ENCODE measurements at places on chromosomes 3 and 15.

DNA sequence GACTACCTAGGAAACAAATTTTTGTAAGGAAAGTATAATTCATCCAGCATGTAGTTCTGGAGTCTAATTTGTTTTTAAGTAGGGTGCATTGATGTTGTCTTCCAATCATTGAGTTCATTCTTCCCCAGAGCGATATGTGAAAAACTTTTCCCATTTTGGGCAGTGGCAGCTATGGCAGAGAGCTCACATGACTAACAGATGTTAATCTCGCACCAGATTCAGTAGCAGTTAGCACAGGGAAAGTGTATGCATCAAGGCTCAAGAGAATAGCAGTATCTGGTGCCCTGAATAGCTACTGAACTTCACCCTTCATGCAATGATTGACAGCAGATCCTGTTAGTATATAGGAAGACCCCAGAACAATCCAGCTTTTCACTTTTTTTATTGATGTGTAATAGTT lies 46.3 kb upstream of the TCAIM start:
- no peak for DNase-seq

- DNase-seq = no peak
Measured at GRCh38 chr3:69413551-69414207, 27.8 kb upstream of the FRMD4B start.

GRCh38 chr3:197561926-197562325 lies 6.2 kb upstream of the BDH1 start:
- DNase-seq = no peak

- DNase-seq = no peak
Measured at GRCh38 chr3:99562138-99562537, 76.3 kb upstream of the COL8A1 start.

- DNase-seq = no peak
Measured at GRCh38 chr3:103077910-103078309, 643.1 kb downstream of the ZPLD1 start.

GRCh38 chr3:55426486-55426885 lies 60.6 kb downstream of the WNT5A start:
- DNase-seq = no peak

GRCh38 chr15:67077641-67078215 lies 12.3 kb downstream of the SMAD3 start:
- no peak for DNase-seq

DNA sequence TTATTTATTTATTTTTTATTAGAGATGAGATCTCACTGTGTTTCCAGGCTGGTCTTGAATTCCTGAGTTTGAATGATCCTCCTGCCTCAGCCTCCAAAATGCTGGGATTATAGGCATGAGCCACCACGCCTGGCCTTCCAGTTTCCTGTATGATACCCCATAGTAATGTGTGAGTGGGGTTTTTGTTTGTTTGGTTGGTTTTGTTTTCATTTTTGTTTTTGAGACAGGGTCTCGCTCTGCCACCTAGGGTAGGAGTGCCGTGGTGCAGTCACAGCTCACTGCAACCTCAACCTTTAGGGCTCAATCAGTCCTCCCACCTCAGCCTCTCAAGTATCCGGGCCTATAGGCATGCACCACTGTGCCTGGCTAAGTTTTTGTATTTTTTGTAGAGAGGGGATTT lies 30.9 kb downstream of the GOLM2 start:
- no peak for DNase-seq

DNA sequence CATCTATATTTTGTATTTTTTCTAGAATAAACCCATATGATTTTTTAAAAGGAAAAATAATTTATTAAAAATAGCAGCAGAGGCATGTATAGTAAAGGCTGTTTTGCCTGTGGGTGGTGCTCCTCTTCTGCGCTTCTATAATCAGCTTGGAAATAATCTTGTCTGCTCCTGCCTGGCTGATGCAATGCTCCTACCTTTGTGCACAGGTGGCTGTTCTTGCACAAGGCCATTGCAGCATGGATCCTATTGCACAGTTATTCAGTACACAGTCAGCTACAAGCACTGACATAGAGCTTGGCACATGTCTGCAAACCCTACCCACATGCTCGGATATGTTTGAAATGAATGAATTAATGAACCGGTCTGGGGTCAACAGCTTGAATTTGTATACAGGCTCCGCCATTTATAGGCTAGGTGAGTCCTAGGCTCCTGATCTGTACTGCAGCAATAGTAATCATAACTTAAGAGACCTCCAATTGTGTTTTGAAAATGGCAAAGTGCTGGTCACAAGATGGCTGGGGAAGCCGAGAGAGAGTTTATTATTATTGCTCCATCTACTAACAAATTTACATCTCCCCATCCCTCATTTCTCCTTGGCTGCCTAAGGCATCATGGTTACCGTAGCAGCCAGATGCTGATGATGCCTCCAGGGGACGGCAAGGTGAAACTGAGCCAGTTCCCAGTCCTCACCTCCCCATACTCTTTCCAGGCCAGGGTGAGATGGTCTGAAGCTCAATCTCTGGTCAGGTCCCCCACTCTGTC lies 532 bp upstream of the RTP1 start:
- no peak for DNase-seq

- no peak for DNase-seq
Measured at GRCh38 chr15:100726070-100726420, 123.7 kb downstream of the ASB7 start.

DNA sequence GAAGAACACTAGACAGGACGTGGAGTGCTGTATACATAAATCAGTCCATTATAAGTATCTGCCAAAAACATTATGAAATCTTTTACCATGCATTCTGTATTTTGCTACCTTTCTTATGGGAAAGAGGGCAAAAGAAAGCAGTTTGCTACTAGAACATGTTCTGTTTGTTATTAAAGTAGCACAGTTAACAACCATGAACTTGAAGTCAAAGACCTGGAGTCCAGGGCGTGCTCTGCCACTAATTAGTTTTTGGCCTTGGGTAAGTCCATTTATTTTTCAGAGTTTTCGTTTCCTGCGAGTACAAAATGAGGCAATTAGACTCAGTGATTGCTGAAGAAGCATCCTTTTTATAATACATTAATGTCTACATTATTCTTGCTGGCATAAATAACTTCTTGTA lies 143.3 kb upstream of the AGTR1 start:
- DNase-seq = no peak

DNA sequence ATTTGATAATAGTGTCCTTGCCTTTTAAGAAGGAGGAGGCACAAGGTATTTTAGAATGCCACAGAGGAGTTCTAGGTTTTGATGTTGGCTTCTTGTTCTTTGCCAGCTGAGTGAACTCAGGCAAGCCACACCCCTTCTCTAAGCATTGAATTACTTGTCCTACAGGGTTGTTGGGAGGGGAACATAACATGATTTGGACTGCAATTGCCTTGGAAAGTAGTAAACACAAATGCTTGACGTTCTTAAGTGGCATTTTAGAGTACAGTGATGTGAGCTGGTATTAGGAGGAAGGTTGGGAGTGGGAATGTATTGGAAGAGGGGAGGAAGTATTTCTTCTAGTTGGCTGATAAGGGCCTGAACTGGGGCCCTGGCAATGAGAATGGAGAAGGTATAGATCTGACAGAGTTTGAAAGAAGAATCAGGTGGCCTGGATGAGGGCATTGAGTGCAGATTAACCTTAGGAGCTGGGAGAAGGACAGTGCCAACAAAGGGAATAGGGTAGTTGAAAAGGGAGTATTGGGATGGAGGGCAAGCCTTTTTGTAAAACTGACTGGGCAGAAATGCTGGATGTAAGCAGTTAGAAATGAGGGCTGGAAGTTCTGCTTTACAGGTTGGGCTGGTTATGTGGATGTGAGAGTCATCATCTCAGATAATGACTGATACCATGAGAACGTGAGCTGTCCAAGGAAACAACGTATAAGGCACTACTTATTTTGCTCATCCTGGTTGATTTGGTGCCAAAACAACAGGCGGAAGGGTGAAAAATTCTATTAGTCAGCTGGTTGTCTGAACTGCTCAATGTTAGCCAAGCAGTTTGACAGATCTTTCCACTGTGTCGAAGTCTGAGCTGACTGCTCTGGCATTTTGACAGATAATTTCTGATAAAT lies 16.7 kb downstream of the KAT2B start:
- no peak for DNase-seq

GRCh38 chr15:43771816-43772215 lies 5.0 kb downstream of the ELL3 start:
- no peak for DNase-seq

DNA sequence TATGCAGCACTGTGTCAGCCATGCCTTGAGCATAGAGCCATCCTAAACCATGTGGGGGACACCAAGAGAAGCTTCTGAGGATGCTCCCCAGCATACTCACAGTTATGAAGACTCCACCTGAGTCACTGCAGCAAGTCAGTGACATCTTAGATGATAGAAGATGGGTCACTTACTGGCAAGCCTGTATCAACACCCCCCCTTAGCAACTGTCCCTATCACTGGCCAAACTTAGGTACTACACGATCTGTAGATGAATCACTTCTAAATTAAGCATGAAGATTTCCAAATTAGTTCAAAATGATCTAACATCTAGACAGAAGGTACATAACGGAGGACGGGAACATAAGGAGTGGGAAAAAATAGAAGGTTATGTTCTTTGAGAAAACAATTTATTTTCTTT lies 13.2 kb upstream of the LMCD1 start:
- DNase-seq = no peak

- DNase-seq = no peak
Measured at GRCh38 chr15:77144026-77144425, 73.1 kb upstream of the TSPAN3 start.

DNA sequence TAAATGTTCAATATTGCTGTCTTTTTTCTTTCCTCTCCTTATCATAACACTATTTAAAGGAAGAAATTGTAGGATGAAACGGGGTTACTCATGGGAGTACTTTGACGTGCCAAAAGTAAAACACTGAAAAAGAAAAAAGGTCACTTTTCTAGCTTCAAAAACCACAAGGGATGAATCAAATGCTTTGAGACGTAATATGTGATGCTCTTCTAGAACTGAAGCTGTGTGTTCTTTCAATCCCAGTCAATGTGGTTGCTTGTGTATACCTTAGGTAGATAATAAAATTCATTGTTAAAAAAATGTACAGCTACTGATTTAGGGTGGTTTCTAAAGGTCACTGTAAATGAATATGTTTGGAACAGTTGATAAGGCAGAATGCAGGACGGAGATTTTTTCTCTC lies 538.8 kb upstream of the ZNF717 start:
- DNase-seq = no peak

DNA sequence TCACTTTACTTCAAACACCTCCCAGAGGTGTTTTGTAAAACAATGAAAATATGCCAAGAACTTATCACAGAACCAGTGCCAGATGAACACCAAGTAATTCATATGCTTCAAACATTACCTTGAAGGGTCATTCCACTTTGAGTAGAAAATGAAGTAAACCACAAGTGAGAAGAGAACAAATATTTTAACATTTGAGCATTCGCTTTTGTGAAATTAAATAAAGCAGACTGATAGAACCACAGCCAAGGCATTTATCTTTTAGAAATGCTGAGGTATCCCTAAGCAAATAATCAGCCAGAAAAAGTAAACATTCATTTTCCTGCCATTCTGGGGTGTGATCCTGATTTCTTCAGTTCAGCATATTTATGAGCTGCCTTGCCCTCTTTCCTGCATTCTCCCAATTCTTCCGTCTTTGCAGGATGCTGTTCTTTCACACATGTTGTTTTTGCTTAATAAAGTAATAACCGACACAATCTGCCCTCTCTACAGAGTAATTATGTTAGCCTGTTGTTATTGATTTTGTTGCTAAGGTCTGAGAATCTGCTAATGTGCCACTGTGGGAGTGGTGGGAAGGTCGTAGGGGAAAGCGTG lies 235.6 kb upstream of the TGFBR2 start:
- no peak for DNase-seq

GRCh38 chr15:75468913-75469598 lies 17.6 kb upstream of the SIN3A start:
- no peak for DNase-seq

DNA sequence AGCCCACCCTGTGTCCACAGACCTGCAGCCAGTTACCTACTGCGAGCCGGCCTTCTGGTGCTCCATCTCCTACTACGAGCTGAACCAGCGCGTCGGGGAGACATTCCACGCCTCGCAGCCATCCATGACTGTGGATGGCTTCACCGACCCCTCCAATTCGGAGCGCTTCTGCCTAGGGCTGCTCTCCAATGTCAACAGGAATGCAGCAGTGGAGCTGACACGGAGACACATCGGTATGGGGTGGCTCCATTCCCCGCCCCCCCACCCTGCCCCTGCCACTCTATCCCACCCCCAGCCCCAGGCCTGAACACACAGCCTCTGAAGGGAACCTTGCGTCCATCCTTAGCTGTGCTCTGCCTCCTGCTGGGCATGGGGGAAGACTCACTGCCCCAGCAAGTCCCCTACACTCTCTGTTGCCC lies 73.2 kb downstream of the AAGAB start:
- no peak for DNase-seq

DNA sequence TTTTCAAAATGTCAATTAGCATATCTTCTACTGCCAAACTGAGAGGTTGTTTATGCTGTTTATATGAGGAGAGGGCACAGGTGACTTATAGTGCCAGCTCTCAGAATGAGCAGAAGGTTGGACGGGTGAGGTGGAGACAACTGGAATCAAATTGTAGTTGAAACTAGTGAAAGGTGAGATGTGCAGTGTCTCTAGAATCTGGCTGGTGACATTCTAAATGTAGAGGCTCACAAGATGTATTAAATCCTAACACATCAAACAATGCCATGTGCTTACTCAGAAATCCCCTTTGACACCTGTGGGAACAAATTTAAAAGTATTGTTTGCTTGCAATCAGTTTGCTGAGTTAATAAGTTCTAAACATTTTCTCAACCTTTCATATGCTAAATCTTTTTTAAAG lies 40.8 kb downstream of the CRYBG3 start:
- no peak for DNase-seq

GRCh38 chr3:76097589-76097969 lies 312.2 kb upstream of the ZNF717 start:
- DNase-seq = no peak

DNA sequence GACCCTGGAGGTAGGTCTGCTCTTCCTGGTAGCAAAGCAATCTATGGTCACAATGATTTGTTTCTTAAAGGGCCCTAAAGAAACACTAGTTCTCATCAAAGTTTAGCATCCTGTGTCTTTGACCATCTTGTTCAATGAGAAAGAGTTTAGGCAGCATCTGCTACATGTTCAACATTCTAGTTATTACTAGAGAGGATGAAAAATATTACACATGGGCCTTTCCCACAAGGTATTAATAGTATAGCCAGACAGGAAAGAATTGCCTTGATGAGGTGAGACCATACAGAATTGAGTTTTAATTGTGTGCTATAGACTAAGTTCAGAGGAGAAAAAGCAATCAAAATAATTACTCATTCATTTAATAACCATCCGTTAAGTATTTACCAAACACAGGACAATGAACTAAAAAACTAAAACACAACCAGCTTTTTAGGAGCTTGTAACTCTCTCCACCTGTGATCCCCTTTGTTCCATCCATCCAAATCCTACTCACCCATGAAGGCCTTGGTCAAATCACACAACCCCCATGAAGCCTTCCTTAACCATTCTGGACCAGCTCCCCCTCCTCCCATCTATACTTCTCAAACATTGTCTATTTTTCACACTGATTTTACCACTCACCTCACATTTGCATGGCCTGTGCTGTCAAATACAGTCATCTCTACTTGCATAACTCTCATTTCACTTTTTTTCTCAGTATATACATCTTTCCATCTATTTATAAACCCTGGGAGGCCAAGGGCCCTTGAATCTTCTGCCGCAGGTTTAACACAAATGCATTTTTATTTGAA lies 122.9 kb downstream of the RORA start:
- DNase-seq = no peak
